GM03348 (cell line): ENCODE measurements at places on chromosomes 6 and 20.

DNA sequence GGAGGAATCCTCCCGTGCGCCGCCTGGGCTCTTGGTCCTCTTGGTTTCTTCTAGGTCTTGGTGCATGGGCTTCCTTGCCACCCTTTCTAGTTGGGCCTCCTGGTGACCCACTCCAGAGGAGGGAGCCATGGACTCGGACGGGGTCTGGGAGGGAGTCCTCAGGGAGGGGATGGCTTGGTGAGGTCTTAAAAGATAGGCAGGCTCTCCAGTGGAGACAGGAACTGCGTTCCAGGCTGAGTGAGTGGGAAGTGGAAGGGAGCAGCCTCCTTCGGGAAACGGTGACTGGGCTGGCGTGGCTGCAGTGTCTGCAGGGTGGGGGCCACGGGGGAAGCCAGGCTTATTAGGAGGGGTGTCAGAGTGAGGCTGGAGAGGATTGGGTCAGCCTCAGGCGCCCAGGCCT, 152.8 kb downstream of the GRM4 start:
- no peak for DNase-seq

DNA sequence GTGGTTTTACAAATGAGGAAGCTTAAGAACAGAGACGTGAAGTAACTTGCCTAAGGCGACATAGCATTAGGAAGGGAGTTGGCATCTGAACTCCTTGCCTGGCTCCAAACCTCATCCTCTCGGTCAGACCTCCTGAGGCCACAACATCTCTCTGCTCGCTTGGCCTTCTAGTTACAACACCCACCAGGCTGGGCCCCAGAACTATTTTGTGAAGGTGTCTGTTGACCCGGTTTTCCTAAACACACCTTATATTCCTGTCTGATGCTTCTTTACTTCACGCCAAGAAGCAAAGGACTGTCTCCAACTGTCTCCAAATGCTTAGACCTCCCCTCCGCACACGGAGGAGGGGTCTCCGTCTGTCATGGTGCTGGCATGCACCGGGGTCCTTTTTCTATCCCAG, 326.6 kb downstream of the THBS2 start:
- no peak for DNase-seq

GRCh38 chr6:92979281-92979680, 440.1 kb downstream of the EPHA7 start:
- DNase-seq = no peak

- DNase-seq = no peak
Observed at GRCh38 chr20:9741996-9742395, 96.9 kb downstream of the PAK5 start.
